ENCODE measurements at places on chromosomes 6 and 20. TPM values are rescaled to one million over a fixed set of nuclear protein-coding genes. Genes with fewer than 3 reads are reported as not detected.

CALHM5 gene
- total RNA-seq: 1.8 TPM

BLOC1S5 gene
- 8.4 TPM for total RNA-seq

GRCh38 chr6:161549977-161550655 is 276.3 kb upstream of the AGPAT4 start:
- DNase-seq: no peak

DNA sequence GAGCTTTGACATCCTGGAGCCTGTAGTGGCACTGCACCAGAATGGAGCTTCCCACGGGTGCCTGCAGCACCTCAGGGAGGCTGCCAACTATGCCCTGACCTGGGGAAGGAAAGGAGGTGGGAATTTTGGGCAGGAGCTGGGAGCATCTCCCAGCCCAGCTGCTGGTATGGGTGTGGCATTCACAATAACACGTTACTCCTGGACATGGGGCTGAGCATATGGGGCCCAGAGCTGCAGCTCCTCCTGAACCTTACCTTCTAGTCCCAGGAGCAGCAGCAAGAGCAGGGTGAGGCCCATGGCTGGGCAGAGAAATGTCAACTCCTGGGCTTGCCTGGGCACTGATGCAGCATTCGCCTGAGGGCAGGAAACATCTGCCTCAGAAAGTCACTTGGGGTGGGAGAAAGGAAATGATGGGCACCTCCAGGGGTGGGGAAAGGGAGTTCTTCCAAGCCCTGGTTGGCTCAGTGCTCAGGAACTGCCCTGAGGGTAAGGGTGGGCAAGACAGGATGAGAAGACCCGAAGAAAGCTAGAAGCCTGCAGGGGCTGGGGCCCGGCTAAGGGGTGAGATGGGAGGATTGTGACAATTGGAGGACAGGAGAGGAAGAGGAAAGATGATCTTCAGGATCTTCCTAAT is at the start of gene TREML1:
TREML1 (minus strand) TSS at position 356 of the 634 bp plus-strand sequence; CDS start at position 297, 59 bp downstream.
- DNase-seq: no peak

- DNase-seq: no peak
Measured at GRCh38 chr20:50256577-50256976, 65.9 kb downstream of the CEBPB start.

DNA sequence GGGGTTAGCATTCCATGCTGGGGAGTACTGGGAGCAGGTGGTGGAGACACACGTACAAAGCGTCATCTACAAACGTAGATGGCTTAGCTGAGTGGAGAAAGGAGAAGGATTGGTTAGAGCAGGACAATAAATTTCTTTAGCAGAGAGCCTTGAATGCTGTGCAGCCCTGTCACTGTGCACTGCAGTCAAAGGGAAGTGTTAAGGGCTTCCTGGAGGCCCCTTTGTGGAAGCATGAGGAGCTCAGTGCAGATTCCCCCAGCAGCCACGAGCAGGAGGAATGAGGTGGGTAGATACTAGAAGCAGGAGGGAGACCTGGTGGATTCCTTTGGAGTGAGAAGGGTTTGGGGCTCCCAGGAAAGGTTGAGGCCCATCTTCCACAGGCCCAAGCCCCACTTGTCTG is 6.1 kb upstream of the TREML4 start:
- DNase-seq: no peak

DNA sequence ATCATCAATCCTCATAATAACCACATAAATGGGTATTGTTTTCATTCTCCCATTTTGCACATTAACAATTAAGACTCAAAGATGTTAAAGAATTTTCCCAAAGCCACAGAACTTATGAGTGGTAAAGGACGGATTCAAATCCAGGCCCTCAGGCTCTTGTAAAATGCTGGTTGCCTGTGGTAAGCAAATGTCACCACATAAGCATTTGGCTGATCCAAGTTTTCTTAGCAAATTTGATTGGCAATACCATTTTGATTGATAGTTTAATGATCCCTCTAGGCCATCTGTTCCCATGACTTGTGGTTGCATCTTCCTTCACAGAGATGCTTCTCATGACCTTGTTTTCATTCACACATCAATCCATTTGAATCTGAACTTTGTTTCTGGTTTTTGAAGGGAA is 252.0 kb upstream of the RIN2 start:
- no peak for DNase-seq

DNA sequence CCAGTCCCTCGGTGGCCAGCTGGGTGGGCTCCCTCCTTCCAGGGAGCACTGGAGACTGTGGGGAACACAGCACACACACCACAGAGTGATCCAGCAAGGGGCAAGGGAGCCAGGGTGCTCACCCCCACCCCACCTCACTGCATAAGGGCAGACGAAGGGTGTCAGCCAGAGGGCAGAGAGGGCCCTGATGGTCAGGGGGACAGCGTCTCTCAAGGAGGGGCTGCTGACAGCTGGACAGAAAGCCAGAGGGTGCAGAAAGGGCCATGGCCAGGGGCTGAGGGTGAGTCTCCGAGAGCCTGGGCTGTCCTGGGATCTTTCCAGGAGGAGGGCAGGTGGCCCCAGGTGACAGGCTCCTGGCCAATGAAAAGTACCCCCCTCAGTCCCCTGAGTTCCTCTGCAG is 73.4 kb upstream of the PMEPA1 start:
- no peak for DNase-seq

All from astrocyte (in vitro differentiated cells and primary cell).